Tibial nerve (tissue), 4 donors: ENCODE measurements at places on chromosomes 3 and 15. TPM values are rescaled to one million over a fixed set of nuclear protein-coding genes. Genes with fewer than 3 reads are reported as not detected.

DUOXA2 gene
- not detected for total RNA-seq

SATB1 gene
- total RNA-seq = 43.3 TPM

GOLGA6L10 gene
- total RNA-seq = 0.20 TPM

TM4SF18 gene
- 6.3 TPM for total RNA-seq

CPLX3 gene
- not detected for total RNA-seq

C2CD4A gene
- 0.30 TPM for total RNA-seq

STAC gene
- 3.3 TPM for total RNA-seq

RPS27L gene
- 67.7 TPM for total RNA-seq

GP9 gene
- total RNA-seq = not detected

CSK gene
- total RNA-seq = 22.8 TPM

GOLGA8O gene
- total RNA-seq = 1.8 TPM

CSPG4 gene
- 132 TPM for total RNA-seq

NPAP1 gene
- not detected for total RNA-seq

MNS1 gene
- 1.4 TPM for total RNA-seq

MFGE8 gene
- 546 TPM for total RNA-seq

AHSG gene
- total RNA-seq = not detected

FILIP1L gene
- total RNA-seq = 26.7 TPM

SLITRK3 gene
- total RNA-seq = not detected

SLC38A3 gene
- total RNA-seq = 0.21 TPM
